A673 (cell line): ENCODE measurements at places on chromosomes 12 and 14. TPM values are rescaled to one million over a fixed set of nuclear protein-coding genes. Genes with fewer than 3 reads are reported as not detected.

DNA sequence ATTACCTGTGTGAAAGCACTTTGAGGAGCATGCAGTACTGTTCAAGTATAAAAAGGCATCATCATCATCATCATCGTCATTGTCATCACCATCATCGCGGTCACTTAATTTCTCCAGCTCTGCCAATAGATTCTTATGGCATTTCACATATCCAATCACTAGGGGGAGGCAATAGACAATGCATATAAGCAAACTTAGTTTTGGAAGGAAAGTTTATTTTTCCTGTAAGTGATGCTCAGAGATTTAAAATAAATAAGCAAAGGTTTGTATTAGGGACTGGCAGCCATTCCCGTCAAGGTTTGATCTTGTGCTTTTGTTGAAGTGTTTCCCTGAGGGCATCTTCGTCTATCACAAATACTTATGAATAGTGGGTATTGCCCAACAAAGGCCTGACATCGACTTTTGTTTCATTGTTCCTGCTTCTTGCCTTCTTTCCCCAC, 127.4 kb downstream of the KTN1 start:
- H3K27me3 ChIP-seq, result no peaks in the 10 kb centered on the region
- no peaks in the 10 kb centered on the region for H3K36me3 ChIP-seq
- peaks cover 6% of the 10 kb centered on the region for H3K4me1 ChIP-seq
- H3K27ac ChIP-seq, result no peak overlapping the region

- no peak overlapping the region for H3K4me3 ChIP-seq
- no peak overlapping the region for H3K27ac ChIP-seq
- peaks cover 6% of the 10 kb centered on the region for H3K36me3 ChIP-seq
- H3K27me3 ChIP-seq, result no peaks in the 10 kb centered on the region
Observed at GRCh38 chr12:64714551-64714968, 44.6 kb downstream of the GNS start.

- no peaks in the 10 kb centered on the region for H3K27me3 ChIP-seq
- no peak for DNase-seq
- no peak overlapping the region for H3K4me3 ChIP-seq
- peaks cover 15% of the 10 kb centered on the region for H3K4me1 ChIP-seq
Observed at GRCh38 chr14:50055461-50056228, 60.7 kb downstream of the VCPKMT start.

GRCh38 chr14:73022051-73022450, 4.9 kb downstream of the ZFYVE1 start:
- H3K36me3 ChIP-seq, result no peaks in the 10 kb centered on the region
- no peak for DNase-seq
- peaks cover 7% of the 10 kb centered on the region for H3K4me1 ChIP-seq
- no peak overlapping the region for H3K27ac ChIP-seq

The PTGER2 gene
- total RNA-seq, result not detected in 2 replicates

The SRP54 gene
- 60.2 and 60.3 TPM in 2 replicates for total RNA-seq

DNA sequence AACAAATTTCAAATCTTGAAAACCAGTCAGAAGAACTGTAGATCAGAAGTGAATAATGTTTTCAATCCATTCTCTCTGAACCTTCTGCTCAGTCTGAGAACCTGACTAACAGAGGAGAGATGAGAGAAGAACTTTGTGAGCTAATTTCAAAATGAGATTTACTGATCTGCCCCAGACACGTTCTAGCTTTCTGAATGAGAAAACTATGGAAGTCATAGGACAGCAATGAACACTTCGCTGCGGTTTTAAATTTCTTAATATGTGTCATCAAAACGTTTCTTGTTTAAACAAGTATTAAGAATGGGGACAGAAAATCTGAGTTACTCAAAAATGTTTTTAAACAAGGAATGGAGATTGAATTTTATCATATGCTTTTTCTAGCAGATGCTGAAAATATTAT, 66.6 kb upstream of the FAR2 start:
- no peaks in the 10 kb centered on the region for H3K27me3 ChIP-seq
- H3K36me3 ChIP-seq, result no peaks in the 10 kb centered on the region
- DNase-seq, result no peak
- H3K27ac ChIP-seq, result no peak overlapping the region
- no peaks in the 10 kb centered on the region for H3K4me1 ChIP-seq
- H3K4me3 ChIP-seq, result no peak overlapping the region

The OTX2 gene
- total RNA-seq, result 129 and 147 TPM in 2 replicates

- peak; percentile 32 for DNase-seq
- H3K27me3 ChIP-seq, result no peaks in the 10 kb centered on the region
- no peaks in the 10 kb centered on the region for H3K36me3 ChIP-seq
- peak overlapping the region; percentile 71 for H3K27ac ChIP-seq
- no peak overlapping the region for H3K4me3 ChIP-seq
- H3K4me1 ChIP-seq, result peaks cover 26% of the 10 kb centered on the region
Observed at GRCh38 chr14:75229661-75230139, 48.9 kb upstream of the FOS start.

The SLC25A47 gene
- total RNA-seq, result not detected in 2 replicates

The SLC48A1 gene
- total RNA-seq, result 39.3 and 39.8 TPM in 2 replicates

- no peaks in the 10 kb centered on the region for H3K36me3 ChIP-seq
- no peaks in the 10 kb centered on the region for H3K4me1 ChIP-seq
- DNase-seq, result no peak
- H3K27me3 ChIP-seq, result no peaks in the 10 kb centered on the region
- H3K27ac ChIP-seq, result no peak overlapping the region
Observed at GRCh38 chr14:73795974-73796373, 55.7 kb upstream of the PTGR2 start.

DNA sequence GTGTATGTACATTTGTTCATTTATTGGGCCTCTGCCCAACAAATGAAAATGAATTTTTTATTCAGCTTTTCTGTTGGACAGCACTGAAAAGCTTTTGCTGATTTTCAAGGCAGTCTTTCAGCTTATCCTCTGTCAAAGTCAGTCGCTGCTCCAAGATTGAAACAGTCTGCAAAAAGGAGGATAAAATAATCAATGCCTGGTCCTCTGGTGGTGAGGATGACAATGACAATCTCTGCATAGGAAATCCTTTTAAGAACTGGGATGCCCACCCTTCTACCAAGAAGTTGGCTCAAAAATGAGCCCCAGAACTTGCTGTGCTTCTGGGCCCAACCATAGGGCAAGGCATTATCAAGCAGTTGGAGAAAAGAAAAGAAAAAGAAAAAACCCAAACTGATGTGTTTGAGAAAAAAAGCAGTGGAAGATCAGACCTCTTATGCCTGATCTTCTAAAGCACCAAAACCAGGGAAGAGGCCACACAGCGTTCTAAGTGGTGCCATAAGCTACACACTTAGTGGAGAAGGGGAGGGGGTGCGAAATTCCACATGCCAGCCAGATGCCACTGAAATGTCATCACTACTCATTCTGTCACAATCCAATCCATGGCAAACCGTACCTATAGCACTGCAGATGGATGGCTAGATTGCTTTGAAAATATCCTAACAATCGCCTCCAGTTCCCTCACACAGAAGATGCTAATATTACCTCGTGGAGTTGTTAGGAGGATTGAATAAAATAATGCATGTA, 69.0 kb upstream of the DUSP6 start:
- peaks cover 7% of the 10 kb centered on the region for H3K36me3 ChIP-seq
- H3K4me3 ChIP-seq, result no peak overlapping the region
- peaks cover 27% of the 10 kb centered on the region for H3K4me1 ChIP-seq
- H3K27me3 ChIP-seq, result no peaks in the 10 kb centered on the region

- no peaks in the 10 kb centered on the region for H3K27me3 ChIP-seq
- no peaks in the 10 kb centered on the region for H3K4me1 ChIP-seq
- no peak for DNase-seq
- peak overlapping the region; percentile 5 for H3K27ac ChIP-seq
- no peak overlapping the region for H3K4me3 ChIP-seq
Observed at GRCh38 chr14:64736271-64737169, 32.3 kb downstream of the PLEKHG3 start.

DNA sequence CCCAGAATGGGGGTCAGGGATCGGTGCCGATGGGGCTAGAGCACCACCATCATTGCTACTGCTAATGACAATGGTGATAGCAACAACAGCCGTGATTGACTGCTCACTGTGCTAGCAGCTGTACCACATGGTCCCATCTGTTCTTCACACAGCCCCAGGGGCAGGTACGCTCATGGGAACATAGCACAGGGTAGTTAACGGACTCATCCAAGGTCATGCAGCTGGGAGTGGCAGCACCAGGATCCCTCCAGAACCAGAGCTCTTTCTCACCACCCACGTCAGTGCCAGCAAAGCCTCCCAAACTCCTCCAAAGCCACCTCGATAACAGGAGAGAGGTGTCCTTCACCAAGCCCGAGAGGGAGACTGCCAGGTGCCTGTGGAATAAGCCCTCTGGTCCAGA, 11.2 kb upstream of the DYNC1H1 start:
- H3K4me3 ChIP-seq, result no peak overlapping the region
- no peaks in the 10 kb centered on the region for H3K4me1 ChIP-seq
- no peaks in the 10 kb centered on the region for H3K36me3 ChIP-seq
- no peaks in the 10 kb centered on the region for H3K27me3 ChIP-seq
- H3K27ac ChIP-seq, result no peak overlapping the region
- no peak for DNase-seq

DNA sequence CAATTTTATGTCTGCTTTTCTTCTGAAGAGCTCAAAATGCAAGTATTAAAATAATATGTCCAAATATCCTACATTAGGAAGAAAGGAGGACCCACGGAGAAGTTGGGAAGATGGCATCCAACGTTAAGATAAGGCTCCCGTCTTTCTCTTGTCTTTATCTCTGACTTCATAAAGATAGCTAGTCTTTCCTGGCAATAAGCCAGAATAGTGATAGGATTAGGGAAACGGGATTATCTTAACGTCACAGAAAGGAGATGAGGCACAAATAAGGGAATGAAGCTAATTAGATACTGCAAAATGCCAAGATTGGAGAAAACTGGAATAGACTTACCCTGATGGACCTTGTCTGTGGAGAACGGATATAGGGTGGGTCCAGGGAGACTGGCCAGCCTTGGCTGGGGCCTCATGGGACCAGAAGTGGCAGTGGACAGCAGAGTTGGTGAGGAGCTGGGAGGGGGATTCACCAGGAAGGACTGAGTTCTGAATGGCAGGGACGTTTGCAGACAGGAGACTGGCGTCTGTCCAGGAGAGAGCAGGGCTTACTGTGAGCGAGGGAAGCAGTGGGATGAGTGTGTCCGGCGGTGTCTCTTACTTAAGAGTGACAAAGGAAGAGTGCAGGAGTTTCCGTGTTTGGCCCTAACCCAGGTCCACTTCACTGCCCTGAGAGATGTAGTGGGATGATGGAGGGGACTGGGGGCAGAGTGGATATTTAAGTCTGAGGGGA, 119.9 kb downstream of the CACNA1C start:
- DNase-seq, result peak; percentile 88
- H3K4me3 ChIP-seq, result no peak overlapping the region
- H3K27me3 ChIP-seq, result no peaks in the 10 kb centered on the region
- H3K36me3 ChIP-seq, result no peaks in the 10 kb centered on the region
- peak overlapping the region; percentile 74 for H3K27ac ChIP-seq
- H3K4me1 ChIP-seq, result peaks cover 25% of the 10 kb centered on the region

- H3K27ac ChIP-seq, result no peak overlapping the region
- H3K36me3 ChIP-seq, result no peaks in the 10 kb centered on the region
- no peaks in the 10 kb centered on the region for H3K27me3 ChIP-seq
- DNase-seq, result no peak
Observed at GRCh38 chr12:43861015-43861839, 25.3 kb downstream of the TMEM117 start.

DNA sequence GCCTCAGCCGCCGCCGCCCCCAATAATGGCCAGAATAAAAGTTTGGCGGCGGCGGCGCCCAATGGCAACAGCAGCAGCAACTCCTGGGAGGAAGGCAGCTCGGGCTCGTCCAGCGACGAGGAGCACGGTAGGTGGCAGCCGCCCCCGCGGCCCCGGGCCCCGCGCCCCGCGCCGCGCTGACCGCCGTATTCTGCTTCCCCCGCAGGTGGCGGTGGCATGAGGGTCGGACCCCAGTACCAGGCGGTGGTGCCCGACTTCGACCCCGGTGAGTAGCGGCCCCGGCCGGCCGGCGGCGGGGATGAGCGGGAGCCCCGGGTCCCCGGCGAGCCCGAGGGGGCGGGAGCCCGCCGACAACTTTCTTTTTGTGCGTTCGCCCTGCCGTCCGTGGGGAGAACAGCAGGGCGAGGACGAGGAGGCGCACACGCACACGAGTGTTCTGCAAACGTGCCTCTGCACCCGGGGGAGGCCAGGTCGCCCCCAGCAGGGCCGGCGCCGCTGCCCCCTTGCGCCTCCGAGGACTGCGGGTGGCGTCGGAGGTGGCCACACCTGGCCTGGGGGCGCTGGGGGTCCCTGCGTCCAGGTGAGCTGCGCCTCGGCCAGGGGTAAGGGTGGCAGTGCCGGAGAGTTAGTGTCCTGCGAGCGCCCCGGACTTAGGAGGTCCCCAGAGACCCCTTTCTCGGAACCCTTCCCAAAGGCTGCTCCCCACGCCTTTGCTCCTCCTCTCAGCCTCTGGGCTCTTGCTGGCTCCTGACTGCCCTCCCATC, 794 bp downstream of the RCOR1 start:
- peak overlapping the region; percentile 95 for H3K4me3 ChIP-seq
- DNase-seq, result peak; percentile 67
- peaks cover 18% of the 10 kb centered on the region for H3K36me3 ChIP-seq
- H3K27ac ChIP-seq, result peak overlapping the region; percentile 99
- no peaks in the 10 kb centered on the region for H3K27me3 ChIP-seq
- peaks cover 11% of the 10 kb centered on the region for H3K4me1 ChIP-seq

- H3K27ac ChIP-seq, result no peak overlapping the region
- peaks cover 43% of the 10 kb centered on the region for H3K4me1 ChIP-seq
- no peak for DNase-seq
- no peak overlapping the region for H3K4me3 ChIP-seq
Observed at GRCh38 chr12:29220632-29221336, 71.7 kb downstream of the FAR2 start.

The SYCP3 gene
- total RNA-seq, result 0.19 and 0.26 TPM in 2 replicates

The SSPN gene
- 9.8 and 10.3 TPM in 2 replicates for total RNA-seq

GRCh38 chr14:55324812-55325211, 53.6 kb downstream of the FBXO34 start:
- no peak overlapping the region for H3K4me3 ChIP-seq
- no peak for DNase-seq
- no peaks in the 10 kb centered on the region for H3K36me3 ChIP-seq
- H3K27me3 ChIP-seq, result no peaks in the 10 kb centered on the region
- H3K27ac ChIP-seq, result no peak overlapping the region
- no peaks in the 10 kb centered on the region for H3K4me1 ChIP-seq

GRCh38 chr12:84136862-84137367, 775.7 kb downstream of the SLC6A15 start:
- no peaks in the 10 kb centered on the region for H3K27me3 ChIP-seq
- no peaks in the 10 kb centered on the region for H3K4me1 ChIP-seq
- H3K36me3 ChIP-seq, result no peaks in the 10 kb centered on the region
- H3K4me3 ChIP-seq, result no peak overlapping the region
- DNase-seq, result no peak
- H3K27ac ChIP-seq, result no peak overlapping the region

The CFAP73 gene
- total RNA-seq, result not detected in 2 replicates
